ENCODE measurements at places on chromosomes 7 and 10.

DNA sequence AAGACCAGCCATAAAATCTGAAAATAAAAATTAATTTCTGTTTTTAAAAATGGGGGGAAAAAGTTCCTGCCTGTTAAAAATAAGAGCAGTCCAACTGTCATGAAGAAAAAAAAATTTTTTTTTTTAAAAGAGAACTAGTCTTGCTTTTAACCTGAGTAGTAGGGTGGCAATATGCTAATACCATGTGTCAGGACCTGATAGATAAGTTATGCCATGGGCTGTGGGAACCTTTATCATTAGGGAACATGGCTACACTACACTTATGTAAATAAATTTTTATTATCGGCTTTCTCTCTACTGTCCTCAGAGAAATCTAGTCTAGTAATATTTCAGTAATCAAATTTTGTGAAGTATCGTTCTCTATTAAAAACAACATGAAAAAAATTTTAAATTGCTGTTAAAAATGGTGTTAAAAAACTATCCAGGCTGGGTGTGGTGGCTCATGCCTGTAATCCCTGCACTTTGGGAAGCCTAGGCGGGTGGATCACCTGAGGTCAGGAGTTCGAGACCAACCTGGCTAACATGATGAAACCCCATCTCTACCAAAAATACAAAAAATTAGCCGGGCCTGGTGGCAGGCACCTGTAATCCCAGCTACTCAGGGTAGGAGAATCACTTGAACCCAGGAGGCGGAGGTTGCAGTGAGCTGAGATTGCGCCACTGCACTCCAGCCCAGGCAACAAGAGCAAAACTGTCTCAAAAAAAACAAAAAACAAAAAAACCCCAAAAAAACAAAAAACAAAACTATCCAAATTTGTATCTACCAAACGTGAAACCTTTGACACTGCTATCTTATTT is 20.7 kb downstream of the NT5C3A start:
- no peak for DNase-seq

DNA sequence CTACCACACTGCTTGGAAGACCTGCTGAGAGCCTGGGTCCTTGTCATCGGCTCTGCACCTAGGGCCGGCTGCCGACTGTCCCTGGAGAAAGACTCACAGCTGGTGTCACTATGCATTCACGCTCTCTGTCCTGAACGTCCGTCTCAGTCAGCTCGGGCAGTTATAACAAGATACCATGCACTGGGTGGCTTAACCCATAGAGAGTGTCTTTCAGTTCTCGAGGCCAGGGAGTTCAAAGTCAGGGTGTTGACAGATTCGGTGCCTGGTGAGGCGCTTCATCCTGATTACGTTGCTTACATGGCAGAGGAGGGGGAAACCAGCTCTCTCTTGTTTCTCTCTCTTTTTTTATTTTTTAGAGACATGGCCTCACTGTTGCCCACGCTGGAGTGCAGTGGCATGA is 91.1 kb downstream of the SPDYE5 start:
- no peak for DNase-seq

DNA sequence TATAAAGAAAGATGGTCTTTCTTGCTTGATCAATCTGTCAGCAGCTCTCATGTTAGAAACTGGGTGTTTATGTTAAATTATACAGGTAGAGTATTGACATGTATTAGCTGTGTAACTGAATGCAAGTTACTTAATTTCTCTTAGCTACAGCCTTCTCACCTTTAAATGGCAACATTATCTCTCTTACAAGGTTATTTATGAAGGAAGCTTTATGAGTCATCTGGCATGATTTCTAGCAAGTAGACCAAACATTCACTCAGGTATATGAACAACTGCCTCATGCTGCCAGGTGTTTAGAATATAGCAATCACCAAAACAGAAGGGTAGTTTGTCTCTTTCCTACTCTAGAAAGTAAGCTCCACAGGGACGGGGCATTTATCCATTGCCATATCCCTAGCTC is 8.5 kb downstream of the ARL4A start:
- no peak for DNase-seq

GRCh38 chr7:97407106-97407505 is 289.6 kb downstream of the SDHAF3 start:
- no peak for DNase-seq
